Stimulated activated CD8-positive, alpha-beta memory T cell treated with anti-CD3 and anti-CD28 coated beads, Interleukin-4, amount 100 ng/mL, for 24 hours (primary cell): ENCODE measurements at places on chromosomes 5 and 9.
A peak's percentile ranks its signal among the peaks of the same experiment; 100 is the strongest.

- peak; percentile 69 for DNase-seq
These were observed 4.4 kb downstream of the IL3 start for GRCh38 chr5:132064738-132065331.

GRCh38 chr9:83440641-83441040, 97.6 kb downstream of the FRMD3 start:
- DNase-seq, result no peak

DNA sequence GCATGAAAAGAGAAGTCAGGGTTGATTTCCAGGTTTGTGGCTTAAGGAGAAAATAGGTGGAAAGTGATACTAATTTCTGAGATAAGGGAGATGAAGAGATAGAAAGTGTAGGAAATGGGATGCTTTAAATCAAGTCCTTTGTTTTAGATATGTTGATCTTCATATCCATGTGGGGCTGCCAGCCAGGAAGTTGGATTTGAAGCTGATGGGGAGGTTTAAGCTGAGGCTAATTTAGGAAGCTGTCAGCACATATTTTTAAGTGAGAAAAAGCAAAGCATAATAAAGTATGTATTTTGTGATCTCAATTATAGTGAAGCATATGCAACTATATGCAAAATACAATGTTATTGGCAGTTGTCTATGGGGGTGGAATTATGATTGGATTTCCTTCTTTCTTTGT, 428.4 kb downstream of the CSNK1G3 start:
- no peak for DNase-seq

DNA sequence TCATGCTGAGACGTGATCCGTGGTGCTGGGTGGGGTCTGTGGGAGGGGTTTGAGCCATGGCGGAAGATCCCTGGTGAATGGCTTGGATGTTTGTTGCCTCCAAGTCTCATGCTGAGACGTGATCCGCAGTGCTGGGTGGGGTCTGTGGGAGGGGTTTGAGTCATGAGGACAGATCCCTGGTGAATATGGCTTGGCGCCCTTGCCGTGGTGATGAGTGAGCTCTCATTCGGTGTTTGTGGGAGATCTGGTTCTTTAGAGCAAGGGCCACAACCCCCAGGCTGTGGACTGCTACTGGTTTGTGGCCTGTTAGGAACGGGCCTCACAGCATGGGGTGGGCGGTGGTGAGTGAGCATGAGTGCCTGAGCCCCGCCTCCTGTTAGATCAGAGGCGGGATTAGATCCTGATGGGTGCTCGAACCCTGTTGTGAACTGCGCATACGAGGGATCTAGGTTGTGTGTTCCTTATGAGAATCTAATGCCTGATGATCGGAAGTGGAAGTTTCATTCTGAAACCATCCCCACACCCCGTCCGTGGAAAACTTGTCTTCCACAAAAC, 31.2 kb downstream of the NKD2 start:
- no peak for DNase-seq

GRCh38 chr9:36940500-36940853, 93.6 kb downstream of the PAX5 start:
- DNase-seq, result no peak
